Right atrium auricular region (tissue), 2 donors: ENCODE measurements at places on chromosomes 6 and 20. TPM values are rescaled to one million over a fixed set of nuclear protein-coding genes. Genes with fewer than 3 reads are reported as not detected.

The CHRNA4 gene
- total RNA-seq, result not detected

- H3K36me3 ChIP-seq, result no peaks in the 10 kb centered on the region
- no peak for DNase-seq
- no peaks in the 10 kb centered on the region for H3K4me1 ChIP-seq
These were observed 31.9 kb downstream of the BPIFB4 start for GRCh38 chr20:33111306-33111705.

DNA sequence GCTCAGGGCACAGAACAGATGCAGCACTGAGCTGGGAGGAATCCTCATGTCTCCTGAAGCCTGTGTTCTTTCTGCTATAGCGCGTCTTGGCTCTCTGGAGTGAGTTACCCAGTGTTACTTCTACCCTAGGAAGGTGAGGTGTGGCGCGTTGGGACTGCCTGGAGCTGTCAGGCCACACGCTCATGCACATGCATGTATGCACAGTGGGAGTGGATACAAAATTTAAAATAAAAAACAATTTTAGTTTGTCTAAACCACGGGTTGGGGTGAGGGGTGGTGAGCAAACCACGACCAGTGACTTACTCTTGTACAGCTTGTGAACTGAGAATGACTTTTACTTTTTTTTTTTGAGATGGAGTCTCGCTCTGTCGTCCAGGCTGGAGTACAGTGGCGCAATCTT, 298.6 kb upstream of the SUPT3H start:
- H3K4me1 ChIP-seq, result no peaks in the 10 kb centered on the region
- H3K36me3 ChIP-seq, result no peaks in the 10 kb centered on the region
- no peak for DNase-seq
- no peak overlapping the region for H3K4me3 ChIP-seq
- H3K27ac ChIP-seq, result no peak overlapping the region

GRCh38 chr6:156698239-156699016, 78.8 kb upstream of the ARID1B start:
- no peaks in the 10 kb centered on the region for H3K4me1 ChIP-seq
- H3K36me3 ChIP-seq, result no peaks in the 10 kb centered on the region
- DNase-seq, result no peak
- H3K27ac ChIP-seq, result no peak overlapping the region
- H3K27me3 ChIP-seq, result no peaks in the 10 kb centered on the region

The CALHM4 gene
- total RNA-seq, result not detected
